A549 treated with CpdA at 1 μM for 4 hours (cell line): ENCODE measurements at places on chromosomes 2 and 18. TPM values are rescaled to one million over a fixed set of nuclear protein-coding genes. Genes with fewer than 3 reads are reported as not detected.

DLX2 gene
- total RNA-seq, result 0.43 to 0.99 TPM (median 0.60 TPM) in 5 replicates

PSMA8 gene
- total RNA-seq, result not detected in 5 replicates

ASXL3 gene
- total RNA-seq, result not detected in 5 replicates

GREB1L gene
- 1.3 to 2.6 TPM (median 2.1 TPM) in 5 replicates for total RNA-seq

RAMP1 gene
- total RNA-seq, result 0.09 TPM in 1 of 5 replicates, not detected in the others

CKAP2L gene
- 11.5 to 19.6 TPM (median 13.8 TPM) in 5 replicates for total RNA-seq

TTR gene
- total RNA-seq, result 0.07 to 0.69 TPM (median 0.22 TPM) in 3 of 5 replicates, not detected in the others

BMP10 gene
- total RNA-seq, result not detected in 5 replicates

QPCT gene
- 16.4 to 20.3 TPM (median 17.8 TPM) in 5 replicates for total RNA-seq

TCF7L1 gene
- 5.9 to 9.0 TPM (median 7.8 TPM) in 5 replicates for total RNA-seq

HNMT gene
- total RNA-seq, result 0.38 to 1.8 TPM (median 0.68 TPM) in 5 replicates

RAD51AP2 gene
- total RNA-seq, result not detected in 5 replicates

EVX2 gene
- total RNA-seq, result not detected in 5 replicates

GPR45 gene
- not detected in 5 replicates for total RNA-seq

ASXL2 gene
- total RNA-seq, result 10.9 to 15.9 TPM (median 14.6 TPM) in 5 replicates

DTNB gene
- 8.6 to 10.0 TPM (median 9.4 TPM) in 5 replicates for total RNA-seq

TNFRSF11A gene
- total RNA-seq, result 6.5 to 9.0 TPM (median 7.7 TPM) in 5 replicates

USP14 gene
- total RNA-seq, result 63.5 to 71.1 TPM (median 64.9 TPM) in 5 replicates

FAM124B gene
- not detected in 5 replicates for total RNA-seq

C2orf78 gene
- not detected in 5 replicates for total RNA-seq

GYPC gene
- not detected in 5 replicates for total RNA-seq

ACADL gene
- total RNA-seq, result 0.03 to 0.07 TPM (median 0.06 TPM) in 4 of 5 replicates, not detected in the other

MRO gene
- total RNA-seq, result 0.10 to 0.27 TPM (median 0.20 TPM) in 4 of 5 replicates, not detected in the other

DSG2 gene
- total RNA-seq, result 44.3 to 72.4 TPM (median 63.4 TPM) in 5 replicates

AGXT gene
- total RNA-seq, result 0.05 TPM in 1 of 5 replicates, not detected in the others

THOC1 gene
- 18.1 to 27.6 TPM (median 20.4 TPM) in 5 replicates for total RNA-seq

FOXD4L1 gene
- total RNA-seq, result 0.30 to 0.69 TPM (median 0.45 TPM) in 5 replicates

FSHR gene
- total RNA-seq, result not detected in 5 replicates

LCLAT1 gene
- 14.5 to 20.4 TPM (median 16.5 TPM) in 5 replicates for total RNA-seq

HOXD4 gene
- 0.36 to 0.50 TPM (median 0.46 TPM) in 4 of 5 replicates, not detected in the other for total RNA-seq

CFAP221 gene
- 0.25 to 0.92 TPM (median 0.34 TPM) in 5 replicates for total RNA-seq

ABHD1 gene
- 0.63 to 2.3 TPM (median 1.9 TPM) in 5 replicates for total RNA-seq

PLCD4 gene
- 0.29 to 0.60 TPM (median 0.35 TPM) in 5 replicates for total RNA-seq

ABCG8 gene
- not detected in 5 replicates for total RNA-seq

TEKT4 gene
- total RNA-seq, result 0.02 TPM in 1 of 5 replicates, not detected in the others

SPP2 gene
- not detected in 5 replicates for total RNA-seq

CDKL4 gene
- not detected in 5 replicates for total RNA-seq

ELOA2 gene
- not detected in 5 replicates for total RNA-seq
